ENCODE measurements at places on chromosomes 13 and 19. TPM values are rescaled to one million over a fixed set of nuclear protein-coding genes. Genes with fewer than 3 reads are reported as not detected.

FGF14 gene
- total RNA-seq: 0.88 TPM

TPTE2 gene
- total RNA-seq: not detected

ZNF234 gene
- 6.0 TPM for total RNA-seq

PBX4 gene
- 0.06 TPM for total RNA-seq

LHFPL6 gene
- 19.4 TPM for total RNA-seq

ZNF222 gene
- 3.6 TPM for total RNA-seq

FFAR3 gene
- total RNA-seq: not detected

SHC2 gene
- 1.8 TPM for total RNA-seq

OR7A5 gene
- not detected for total RNA-seq

MAG gene
- total RNA-seq: 0.69 TPM
